ENCODE measurements at places on chromosomes 2 and 18.
A peak's percentile ranks its signal among the peaks of the same experiment; 100 is the strongest.

DNA sequence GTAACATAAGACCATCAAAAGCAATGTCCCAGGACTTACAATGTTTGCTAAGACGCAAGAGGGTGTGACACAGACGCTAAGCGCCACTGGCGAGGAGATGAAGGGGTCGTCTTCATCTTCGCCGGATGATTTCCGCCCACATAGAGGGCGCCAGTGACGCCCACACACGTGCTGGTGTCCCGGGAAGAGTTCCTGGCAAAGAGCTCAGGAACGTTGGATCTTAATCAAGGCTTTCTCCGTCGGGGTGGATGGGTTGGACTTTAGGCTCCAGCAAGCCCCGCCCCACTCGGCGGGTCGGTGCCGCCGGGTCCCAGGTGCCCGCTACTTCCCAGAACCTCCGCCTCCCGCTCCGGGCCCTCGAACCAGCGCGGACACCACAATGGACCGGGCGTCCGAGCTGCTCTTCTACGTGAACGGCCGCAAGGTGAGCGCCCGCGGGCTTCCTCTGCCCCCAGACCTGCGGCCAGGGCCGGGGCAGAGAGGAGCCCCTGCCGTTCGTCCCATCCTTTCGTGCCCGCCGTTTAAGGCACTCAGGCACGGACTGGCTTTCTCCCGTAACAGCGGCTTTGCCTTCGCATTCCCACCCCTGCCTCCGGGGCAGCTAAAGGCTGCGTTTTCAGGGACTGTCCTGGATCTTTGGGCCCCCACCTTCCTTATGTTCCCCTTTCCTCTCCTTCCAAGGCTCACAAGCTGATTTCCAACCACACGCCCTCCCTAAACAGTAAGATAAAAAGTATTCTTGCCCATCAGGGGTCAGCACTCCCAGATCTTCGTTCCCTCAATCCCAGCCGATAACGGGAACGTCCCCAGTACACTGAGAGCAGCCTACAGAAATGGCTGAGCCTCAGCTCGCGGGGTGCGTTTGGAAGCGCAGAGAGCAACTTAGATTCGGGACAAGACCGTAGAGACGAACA is at the start of gene AOX1:
AOX1 (plus strand) TSS at position 285 of the 914 bp plus-strand sequence; CDS start at position 380, 95 bp downstream.
- no peak for DNase-seq

- DNase-seq: no peak
Observed at GRCh38 chr2:238789317-238789806, 58.5 kb upstream of the TWIST2 start.

DNA sequence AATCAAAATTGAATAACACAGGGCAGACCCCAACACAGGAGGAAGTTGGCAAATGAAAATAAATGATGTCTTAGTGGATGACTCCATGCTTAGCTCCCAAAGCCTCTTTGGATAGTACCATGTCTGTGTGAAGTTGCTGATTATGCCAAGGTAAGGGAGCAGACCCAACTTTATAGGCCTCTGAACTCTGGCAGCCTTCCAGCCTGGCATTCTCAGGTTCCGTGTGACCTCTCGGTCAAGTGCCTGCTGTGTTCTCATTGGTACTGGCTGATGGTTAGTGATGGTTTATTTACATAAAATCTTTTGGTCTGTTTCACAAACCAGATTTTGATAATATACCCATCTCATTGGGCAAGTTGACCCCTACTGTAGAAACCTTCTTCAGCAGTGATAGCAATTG is 112.2 kb upstream of the TTC39C start:
- no peak for DNase-seq

- no peak for DNase-seq
Observed at GRCh38 chr18:49709347-49709690, 104.0 kb downstream of the ACAA2 start.

GRCh38 chr18:44732599-44732998 is 51.9 kb downstream of the SETBP1 start:
- DNase-seq: no peak

GRCh38 chr2:79903222-79904000 is 390.6 kb downstream of the CTNNA2 start:
- no peak for DNase-seq

DNA sequence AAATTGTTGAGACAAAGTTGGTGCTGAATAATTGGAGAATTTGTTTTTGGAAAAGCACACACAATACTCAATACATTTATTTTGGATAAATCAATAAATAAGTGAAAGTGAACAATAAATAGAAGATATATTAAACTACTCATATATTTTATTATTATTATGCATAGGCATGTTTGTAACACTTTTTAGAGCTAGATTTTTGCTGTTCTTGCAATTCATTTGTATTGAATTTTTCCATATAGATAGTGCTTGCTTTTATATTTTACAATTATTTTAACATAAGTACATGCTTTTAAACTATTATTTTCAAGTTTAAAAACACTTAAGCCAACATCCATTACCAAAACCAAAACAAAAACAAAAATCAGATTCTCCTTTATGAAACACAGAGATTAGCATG is 43.9 kb downstream of the BAZ2B start:
- DNase-seq: no peak

GRCh38 chr2:201579536-201579935 is 63.8 kb downstream of the TMEM237 start:
- no peak for DNase-seq

GRCh38 chr2:238259061-238260020 is 19.5 kb upstream of the HES6 start:
- no peak for DNase-seq

- no peak for DNase-seq
Observed at GRCh38 chr2:172735582-172736423, at the start of gene RAPGEF4. Gene RAPGEF4 (plus strand): TSS chr2:172735845. CDS start chr2:172735984, 139 bp downstream.

GRCh38 chr2:96164459-96165184 is 19.4 kb upstream of the DUSP2 start:
- DNase-seq: peak; percentile 92

GRCh38 chr2:88167740-88168139 is 2.4 kb upstream of the THNSL2 start:
- DNase-seq: no peak

DNA sequence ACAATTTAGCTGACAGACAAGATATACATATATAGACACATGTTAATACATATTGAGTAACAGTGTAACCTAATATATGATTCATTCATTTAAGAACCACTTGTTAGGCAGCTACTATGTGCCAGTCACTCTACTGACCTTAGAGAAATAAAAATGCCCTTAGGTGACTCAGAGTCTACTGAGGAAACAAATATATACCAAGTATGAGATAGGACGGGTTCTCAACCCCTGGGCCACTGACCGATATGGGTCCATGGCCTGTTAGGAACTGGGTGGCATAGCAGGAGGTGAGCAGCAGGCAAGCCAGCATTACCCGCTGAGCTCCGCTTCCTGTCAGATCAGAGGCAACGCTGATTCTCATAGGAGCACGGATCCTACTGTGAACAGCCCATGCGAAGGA is 14.8 kb downstream of the STRN start:
- DNase-seq: no peak

DNA sequence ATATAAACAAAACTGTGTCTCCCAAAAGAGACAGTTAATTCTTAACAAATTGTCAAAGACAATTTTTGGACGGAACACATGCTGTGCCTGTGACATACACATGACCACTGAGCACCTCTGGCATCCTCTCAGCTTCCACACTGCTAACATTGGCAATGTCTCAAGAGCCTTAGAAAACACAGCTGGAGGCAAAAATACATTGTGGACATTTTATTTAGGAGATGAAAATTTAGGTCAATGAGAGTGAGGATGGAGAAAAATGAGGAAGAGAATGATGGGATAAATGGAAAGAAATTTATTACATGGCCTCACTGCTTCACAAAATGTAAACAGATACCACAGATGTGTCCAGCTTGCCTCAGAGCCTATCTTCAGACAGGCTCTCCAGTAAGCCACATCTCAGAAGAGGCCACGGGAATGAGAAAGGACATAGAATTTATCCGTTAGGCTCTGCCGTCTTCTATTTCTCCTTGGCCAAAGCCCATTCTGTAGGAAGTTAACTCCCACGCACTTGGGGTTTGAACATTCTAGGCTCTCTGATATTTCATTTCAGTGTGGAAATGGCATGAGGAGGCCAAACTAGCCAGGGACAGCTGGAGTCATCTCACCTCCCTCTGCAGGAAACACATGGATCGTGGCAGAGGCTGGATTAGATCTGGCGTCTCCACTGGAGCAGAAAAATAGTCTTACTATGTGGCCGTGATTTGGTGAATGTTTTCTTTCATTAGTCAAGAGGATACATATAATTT is 519.4 kb upstream of the DSEL start:
- no peak for DNase-seq

DNA sequence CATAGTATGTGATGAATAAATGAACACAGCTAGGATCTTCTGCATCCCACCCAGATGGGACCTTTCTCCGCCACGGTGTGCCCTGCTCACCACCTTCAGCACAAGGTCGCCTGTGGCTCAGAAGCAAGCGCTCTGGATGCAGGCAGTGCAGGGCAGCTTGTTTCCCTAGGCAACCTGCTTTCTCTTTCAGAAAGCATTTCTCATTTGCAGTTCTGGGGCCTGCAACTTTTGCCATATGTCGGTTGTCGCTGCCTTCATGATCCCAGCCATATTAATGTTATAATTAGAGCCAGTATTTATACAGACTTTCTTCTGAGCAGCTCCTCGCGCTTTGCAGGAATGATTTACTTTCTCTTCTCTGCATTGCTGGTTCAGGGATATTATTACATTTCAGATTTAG is 692.8 kb downstream of the RNF144A start:
- DNase-seq: no peak

DNA sequence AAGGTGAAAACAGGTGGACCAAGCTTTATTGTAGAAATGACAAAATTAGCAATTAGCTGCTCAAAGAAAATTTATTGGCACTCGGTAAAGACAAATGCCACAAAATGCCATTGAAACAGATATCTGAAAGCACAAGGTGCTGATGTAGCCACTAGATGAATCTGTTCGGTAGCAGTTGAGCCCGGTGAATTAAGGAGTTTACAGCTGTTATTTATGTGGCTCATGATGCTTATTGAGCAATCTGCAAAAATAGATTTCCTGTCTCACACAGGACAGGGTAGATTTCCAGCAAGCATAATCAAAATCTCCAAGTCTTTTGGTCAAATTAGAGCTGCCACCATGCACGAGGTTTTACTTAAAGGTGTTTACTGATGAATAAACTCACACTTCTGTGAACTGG is 182.2 kb downstream of the PPP1R1C start:
- no peak for DNase-seq

- DNase-seq: no peak
Observed at GRCh38 chr2:128314348-128315121, 4.1 kb downstream of the HS6ST1 start.

GRCh38 chr2:74847070-74847858 is 13.3 kb downstream of the HK2 start:
- no peak for DNase-seq

GRCh38 chr2:66017763-66018162 is 417.2 kb upstream of the MEIS1 start:
- DNase-seq: no peak

- no peak for DNase-seq
Observed at GRCh38 chr18:49020621-49021021, 69.9 kb upstream of the SMAD7 start.

DNA sequence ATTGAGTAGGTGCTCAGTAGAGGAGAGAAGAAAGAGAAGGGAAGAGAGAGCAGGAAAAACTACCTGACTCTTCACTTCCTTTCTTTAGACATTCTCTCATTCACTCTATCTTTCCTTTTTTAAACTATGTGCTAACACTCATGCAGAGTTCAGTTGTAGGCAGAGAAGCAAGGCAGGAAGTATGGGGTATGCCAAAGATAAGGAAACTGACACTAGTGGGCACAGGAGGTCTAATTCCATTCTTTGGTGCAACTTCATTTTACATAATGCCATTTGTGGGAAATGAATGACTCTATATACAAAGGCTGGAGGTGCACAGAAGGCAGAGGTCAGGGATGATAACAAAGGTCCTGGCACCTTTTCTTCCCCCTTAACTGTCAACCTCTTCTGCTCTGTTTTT is 35.1 kb upstream of the ACVR1 start:
- DNase-seq: no peak

- no peak for DNase-seq
Observed at GRCh38 chr18:7071600-7071999, 46.0 kb downstream of the LAMA1 start.

DNA sequence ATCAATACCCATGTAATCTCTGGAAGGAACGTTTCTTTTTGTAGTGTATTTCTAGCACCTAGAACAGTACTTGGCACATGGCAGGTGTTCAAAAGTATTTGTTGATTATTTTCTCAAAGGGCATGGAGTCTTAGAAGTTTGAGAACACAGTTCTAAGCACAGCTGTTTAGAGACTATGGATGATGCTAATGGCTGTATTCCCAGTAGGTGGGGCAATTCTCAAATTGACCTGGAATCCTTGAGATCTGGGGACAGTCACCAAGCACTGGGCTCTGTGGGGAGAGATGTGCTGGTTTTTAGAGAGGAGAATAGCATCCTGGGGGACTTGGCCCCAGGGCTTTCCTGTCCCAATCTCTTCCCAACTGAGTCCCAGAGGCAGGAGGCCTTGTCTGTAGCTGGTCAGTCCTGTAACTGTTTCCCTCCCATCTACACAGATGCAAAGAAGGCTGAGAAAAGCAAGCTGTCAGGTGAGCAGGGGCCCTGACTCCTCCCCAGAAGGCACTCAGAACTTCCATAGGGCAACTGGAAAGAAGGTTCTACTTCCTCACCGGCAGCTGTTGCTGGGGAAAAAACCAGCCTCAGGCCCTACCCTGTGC is 17.5 kb upstream of the IL36G start:
- DNase-seq: no peak

GRCh38 chr2:235614176-235614860 is 120.5 kb downstream of the AGAP1 start:
- DNase-seq: no peak

DNA sequence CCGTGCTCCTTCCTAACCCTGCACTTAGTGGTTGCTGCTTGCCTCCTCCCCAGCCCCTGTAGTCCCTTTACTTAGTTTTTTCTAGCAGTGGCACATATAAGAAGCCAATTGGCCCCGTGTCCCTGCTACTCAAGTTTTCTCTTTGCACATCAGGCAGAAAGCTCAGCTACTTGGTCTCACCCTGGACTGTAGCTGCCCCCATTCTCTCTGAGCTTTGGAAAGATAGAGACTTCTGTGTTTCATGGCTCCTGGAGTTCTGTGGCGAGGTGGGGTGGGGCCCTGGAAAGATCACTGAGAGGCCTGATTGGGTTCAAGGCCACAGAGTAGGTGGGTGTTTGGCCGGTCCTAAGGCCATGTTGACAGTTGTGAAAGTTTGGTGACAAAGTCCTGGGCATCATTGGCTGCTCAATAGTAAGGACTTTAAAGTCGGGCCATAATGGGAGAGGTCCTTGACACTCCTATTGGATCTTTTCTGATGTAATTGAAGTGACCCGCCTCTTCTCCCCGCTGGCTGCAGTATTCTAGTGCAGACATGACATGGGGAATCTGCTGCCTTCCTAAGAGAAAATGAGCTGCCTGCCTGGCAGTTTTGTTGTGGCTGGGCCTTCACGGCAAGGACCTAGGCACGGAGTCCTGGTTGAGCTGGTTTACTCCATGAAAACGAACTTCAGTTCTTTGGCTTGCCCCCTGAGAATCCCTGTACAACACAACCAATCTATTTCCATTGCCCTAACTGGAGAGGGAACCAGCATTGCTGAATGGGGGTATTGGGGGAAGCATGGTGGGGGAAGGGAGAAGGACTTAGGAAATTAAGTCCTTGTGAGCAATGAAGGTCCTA is 26.2 kb upstream of the CYP27A1 start:
- no peak for DNase-seq
